Activated naive CD8-positive, alpha-beta T cell treated with anti-CD3 and anti-CD28 coated beads, Interleukin-2, amount 10 ng/mL, durations not matched to agents 7 days and 5 days (primary cell): ENCODE measurements at places on chromosomes 2 and 18.

DNA sequence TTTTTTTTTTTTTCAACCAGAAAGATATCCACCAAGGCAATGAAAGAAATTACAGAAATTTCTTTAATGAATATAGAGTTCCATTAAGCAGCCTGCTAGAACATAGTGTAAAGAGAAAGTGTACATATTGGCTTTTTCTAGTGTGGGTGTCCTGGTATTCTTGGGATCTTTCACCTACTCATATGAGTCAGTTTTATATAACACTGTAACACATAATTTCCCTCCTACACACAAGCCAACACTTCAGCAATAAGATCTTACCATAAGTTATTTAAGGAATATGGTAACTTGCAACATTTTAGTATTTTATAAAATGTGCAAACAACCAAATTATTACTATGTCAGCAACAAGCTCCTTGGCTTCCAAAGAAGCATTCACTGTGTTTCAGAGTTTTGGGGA, 59.9 kb downstream of the ZRANB3 start:
- H3K4me3 ChIP-seq: no peak overlapping the region
- H3K36me3 ChIP-seq: peaks cover 3% of the 10 kb centered on the region
- H3K4me1 ChIP-seq: no peaks in the 10 kb centered on the region
- DNase-seq: no peak
- H3K27ac ChIP-seq: no peak overlapping the region

- H3K4me3 ChIP-seq: no peak overlapping the region
- no peak for DNase-seq
- H3K36me3 ChIP-seq: no peaks in the 10 kb centered on the region
- H3K27me3 ChIP-seq: no peaks in the 10 kb centered on the region
Measured at GRCh38 chr2:15122915-15123314, 438.2 kb downstream of the NBAS start.

GRCh38 chr18:10121786-10122515, 208.1 kb downstream of the VAPA start:
- H3K27me3 ChIP-seq: peaks cover 9% of the 10 kb centered on the region
- H3K36me3 ChIP-seq: no peaks in the 10 kb centered on the region
- no peak overlapping the region for H3K4me3 ChIP-seq
- no peak for DNase-seq
- H3K27ac ChIP-seq: no peak overlapping the region
- no peaks in the 10 kb centered on the region for H3K4me1 ChIP-seq

- no peak overlapping the region for H3K27ac ChIP-seq
- H3K4me3 ChIP-seq: no peak overlapping the region
- no peaks in the 10 kb centered on the region for H3K27me3 ChIP-seq
- DNase-seq: no peak
- H3K4me1 ChIP-seq: peaks cover 3% of the 10 kb centered on the region
Measured at GRCh38 chr2:58072102-58072501, 25.5 kb downstream of the VRK2 start.

DNA sequence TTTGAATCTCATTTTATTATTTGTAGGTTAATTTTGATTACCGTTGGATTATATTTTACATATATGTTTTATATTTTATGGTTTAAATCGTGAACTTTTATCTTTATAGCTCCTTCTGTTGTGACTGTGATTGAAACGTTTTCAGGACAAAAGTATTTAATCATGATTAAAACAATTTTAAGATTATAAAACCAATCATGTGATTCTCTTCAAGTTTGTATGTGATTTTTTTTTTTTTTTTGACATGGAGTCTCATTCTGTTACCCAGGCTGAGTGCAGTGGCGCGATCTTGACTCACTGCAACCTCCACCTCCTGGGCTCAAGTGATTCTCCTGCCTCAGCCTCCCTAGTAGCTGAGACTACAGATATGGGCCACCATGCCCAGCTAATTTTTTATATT, 7.2 kb upstream of the RASGRP3 start:
- no peak overlapping the region for H3K27ac ChIP-seq
- H3K4me3 ChIP-seq: no peak overlapping the region
- DNase-seq: no peak
- no peaks in the 10 kb centered on the region for H3K36me3 ChIP-seq

GRCh38 chr18:67072791-67073190, 443.7 kb downstream of the DSEL start:
- H3K27ac ChIP-seq: no peak overlapping the region
- H3K4me1 ChIP-seq: no peaks in the 10 kb centered on the region
- H3K4me3 ChIP-seq: no peak overlapping the region
- H3K36me3 ChIP-seq: no peaks in the 10 kb centered on the region

GRCh38 chr18:80009661-80010550, 21.5 kb upstream of the TXNL4A start:
- H3K4me3 ChIP-seq: no peak overlapping the region
- H3K27ac ChIP-seq: no peak overlapping the region

DNA sequence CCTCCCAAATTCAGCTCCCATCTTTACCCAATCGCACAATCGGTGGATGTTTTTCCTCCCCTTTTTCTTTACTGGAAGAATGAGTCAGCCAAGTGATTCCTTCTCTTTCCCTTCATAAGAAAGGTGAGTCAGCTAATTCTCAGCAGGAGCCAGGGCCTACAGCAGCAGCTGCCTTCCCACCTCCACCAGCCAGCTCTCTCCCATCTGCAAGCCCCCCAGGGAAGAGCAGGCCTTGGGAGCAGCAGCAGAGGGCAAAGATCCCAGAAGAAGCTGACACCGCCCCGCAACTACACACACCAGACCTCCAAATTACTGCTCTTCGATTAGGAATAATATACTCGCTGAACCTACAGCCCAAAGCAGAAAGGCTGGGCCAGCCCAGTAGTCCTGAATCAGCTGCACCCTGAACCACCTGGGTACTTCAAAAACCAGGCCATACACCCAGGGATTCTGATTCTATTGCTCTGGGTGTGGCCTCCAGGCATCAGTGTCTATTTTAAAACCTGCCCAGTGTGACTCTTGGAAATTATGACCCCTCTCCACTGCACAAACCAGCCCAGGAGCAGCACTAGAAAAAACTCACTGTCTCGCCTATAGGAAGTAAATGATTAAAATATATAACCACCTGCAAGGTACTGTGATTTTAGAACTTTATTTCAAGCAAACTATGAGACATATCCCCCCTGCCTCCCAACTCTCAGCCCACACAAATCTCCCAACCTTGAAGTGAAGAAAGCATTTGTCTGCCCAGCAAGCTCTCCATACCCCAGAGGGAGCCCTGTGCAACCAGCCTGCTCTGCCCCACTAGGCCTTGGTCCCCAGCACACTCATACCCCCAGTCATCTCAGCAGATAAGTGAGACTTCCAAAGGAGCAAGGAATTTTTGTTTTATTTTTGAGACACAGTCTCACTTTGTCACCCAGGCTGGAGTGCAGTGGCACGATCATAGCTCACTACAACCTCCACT, 7.3 kb downstream of the SFXN5 start:
- no peak for DNase-seq
- no peaks in the 10 kb centered on the region for H3K27me3 ChIP-seq
- H3K27ac ChIP-seq: peak overlapping the region; percentile 3
- H3K36me3 ChIP-seq: peaks cover 16% of the 10 kb centered on the region

DNA sequence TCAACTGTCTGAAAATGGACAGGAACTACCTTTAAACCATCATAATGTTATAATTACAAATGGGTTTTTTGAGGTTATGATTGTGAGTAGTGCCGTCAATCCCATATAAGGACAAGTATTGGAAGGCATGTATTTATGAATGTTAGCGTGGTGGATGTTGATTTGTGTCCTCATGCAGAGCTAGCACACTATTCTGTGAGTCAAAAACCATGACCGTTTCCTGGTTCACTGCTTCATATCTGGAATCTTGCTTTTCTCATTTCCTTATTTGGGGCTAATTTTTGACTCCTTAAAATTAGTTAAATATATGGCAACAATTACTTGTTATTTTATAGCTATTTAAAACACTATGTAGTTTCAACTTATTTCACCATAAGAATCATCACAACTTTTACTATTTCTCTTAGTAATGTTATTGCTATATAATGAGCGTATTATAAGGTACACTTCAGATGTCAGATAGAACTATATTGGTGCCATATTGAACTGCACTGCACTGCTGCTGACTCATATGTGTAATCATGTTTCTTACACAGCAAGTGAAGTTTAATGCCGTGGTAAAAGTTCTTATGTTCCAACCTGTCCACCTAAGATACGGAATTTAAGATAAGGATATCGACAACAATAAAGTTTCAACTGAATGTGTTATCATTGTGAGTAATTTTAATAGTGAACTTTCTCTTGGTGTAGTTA, 192.8 kb downstream of the PTGR3 start:
- H3K36me3 ChIP-seq: no peaks in the 10 kb centered on the region
- H3K4me3 ChIP-seq: no peak overlapping the region
- no peak for DNase-seq
- H3K27ac ChIP-seq: no peak overlapping the region

DNA sequence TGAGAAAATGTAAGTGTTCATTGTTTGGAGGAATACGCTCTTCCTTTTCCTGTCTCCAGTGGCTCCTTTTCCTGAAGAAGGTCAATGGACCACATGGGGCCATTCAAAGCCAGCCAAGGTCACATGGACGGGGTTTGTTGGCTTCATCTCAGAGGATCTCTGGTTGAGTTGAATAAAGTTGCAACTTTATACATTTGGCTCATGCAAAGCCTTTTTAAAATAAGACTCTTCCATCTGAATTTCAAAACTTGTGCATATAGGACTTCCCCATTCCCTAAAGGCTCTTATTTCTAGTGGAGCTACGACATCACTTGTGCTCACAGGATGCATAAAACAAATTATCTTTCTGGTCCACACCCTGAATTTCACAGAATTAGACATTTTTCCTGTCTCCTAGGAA, 235.5 kb downstream of the CMPK2 start:
- DNase-seq: no peak
- H3K4me1 ChIP-seq: no peaks in the 10 kb centered on the region

GRCh38 chr18:44741085-44741484, 60.4 kb downstream of the SETBP1 start:
- H3K27ac ChIP-seq: no peak overlapping the region
- H3K36me3 ChIP-seq: peaks cover 3% of the 10 kb centered on the region
- peaks cover 55% of the 10 kb centered on the region for H3K27me3 ChIP-seq

- peak within 1 kb of the TSS; percentile 98 for H3K4me3 ChIP-seq
- peak within 1 kb of the TSS; percentile 97 for H3K27ac ChIP-seq
- H3K36me3 ChIP-seq: peaks cover 5% of the 10 kb centered on the region
- peaks cover 18% of the 10 kb centered on the region for H3K4me1 ChIP-seq
- peak; percentile 88 for DNase-seq
Measured at GRCh38 chr2:159904127-159904958, 106.3 kb upstream of the CD302 start.

- peak; percentile 60 for DNase-seq
- H3K4me1 ChIP-seq: peaks cover 48% of the 10 kb centered on the region
- peak overlapping the region; percentile 45 for H3K4me3 ChIP-seq
- H3K27ac ChIP-seq: peak overlapping the region; percentile 48
- no peaks in the 10 kb centered on the region for H3K36me3 ChIP-seq
Measured at GRCh38 chr2:227460070-227460485, 11.9 kb upstream of the AGFG1 start.

- no peaks in the 10 kb centered on the region for H3K27me3 ChIP-seq
- no peak overlapping the region for H3K27ac ChIP-seq
- H3K4me3 ChIP-seq: no peak overlapping the region
Measured at GRCh38 chr2:228793116-228793515, 478.0 kb downstream of the PID1 start.

GRCh38 chr2:96452053-96452452, 53.1 kb downstream of the NEURL3 start:
- no peak overlapping the region for H3K27ac ChIP-seq
- no peak for DNase-seq
- H3K4me3 ChIP-seq: no peak overlapping the region
- no peaks in the 10 kb centered on the region for H3K4me1 ChIP-seq
- H3K36me3 ChIP-seq: no peaks in the 10 kb centered on the region

DNA sequence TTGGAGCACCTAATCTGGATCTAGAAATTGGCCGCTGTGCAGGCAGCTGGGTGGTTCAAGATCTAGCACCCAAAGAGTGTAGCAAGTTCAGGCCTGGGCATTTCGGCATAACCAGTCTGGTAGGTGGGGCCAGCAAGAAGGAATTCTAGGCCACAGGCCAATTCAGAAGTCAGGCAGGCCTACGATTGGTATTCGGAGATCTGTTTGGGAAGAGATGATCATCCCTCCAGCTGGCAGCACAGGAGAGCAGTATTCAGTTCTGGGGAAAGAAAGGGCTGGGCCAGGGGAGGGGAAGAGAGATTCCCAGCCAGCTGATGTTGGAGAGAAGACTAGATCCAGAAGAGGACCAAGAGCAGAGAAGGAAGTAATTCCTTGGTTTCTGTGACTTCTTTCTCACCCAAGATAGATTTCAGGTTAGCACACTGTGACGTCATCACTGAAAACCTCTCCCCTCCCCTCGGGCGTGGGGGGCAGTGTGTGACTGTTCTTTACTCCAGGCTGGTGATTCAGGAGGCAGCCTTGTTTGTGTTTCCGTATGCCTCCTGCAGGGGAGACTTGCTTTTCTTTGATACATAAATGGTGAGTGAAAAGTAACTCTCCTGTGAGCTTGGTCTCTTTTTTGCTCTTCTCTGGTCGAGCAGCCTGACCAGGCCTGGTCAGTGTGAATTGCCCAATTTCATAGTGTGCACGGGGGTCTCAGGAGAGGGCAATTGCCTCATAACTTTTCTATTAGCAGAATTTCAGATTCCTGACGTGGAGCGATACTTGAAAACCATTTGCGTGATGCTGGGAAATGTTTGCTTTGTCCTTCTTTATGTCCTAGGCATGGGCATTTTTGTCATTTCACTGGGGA, 61.1 kb downstream of the MEIS1 start:
- H3K27ac ChIP-seq: no peak overlapping the region
- DNase-seq: no peak
- H3K27me3 ChIP-seq: no peaks in the 10 kb centered on the region
- H3K4me1 ChIP-seq: no peaks in the 10 kb centered on the region
- H3K36me3 ChIP-seq: no peaks in the 10 kb centered on the region

GRCh38 chr2:177972782-177973181, 99.8 kb downstream of the PDE11A start:
- no peaks in the 10 kb centered on the region for H3K27me3 ChIP-seq
- no peaks in the 10 kb centered on the region for H3K4me1 ChIP-seq

DNA sequence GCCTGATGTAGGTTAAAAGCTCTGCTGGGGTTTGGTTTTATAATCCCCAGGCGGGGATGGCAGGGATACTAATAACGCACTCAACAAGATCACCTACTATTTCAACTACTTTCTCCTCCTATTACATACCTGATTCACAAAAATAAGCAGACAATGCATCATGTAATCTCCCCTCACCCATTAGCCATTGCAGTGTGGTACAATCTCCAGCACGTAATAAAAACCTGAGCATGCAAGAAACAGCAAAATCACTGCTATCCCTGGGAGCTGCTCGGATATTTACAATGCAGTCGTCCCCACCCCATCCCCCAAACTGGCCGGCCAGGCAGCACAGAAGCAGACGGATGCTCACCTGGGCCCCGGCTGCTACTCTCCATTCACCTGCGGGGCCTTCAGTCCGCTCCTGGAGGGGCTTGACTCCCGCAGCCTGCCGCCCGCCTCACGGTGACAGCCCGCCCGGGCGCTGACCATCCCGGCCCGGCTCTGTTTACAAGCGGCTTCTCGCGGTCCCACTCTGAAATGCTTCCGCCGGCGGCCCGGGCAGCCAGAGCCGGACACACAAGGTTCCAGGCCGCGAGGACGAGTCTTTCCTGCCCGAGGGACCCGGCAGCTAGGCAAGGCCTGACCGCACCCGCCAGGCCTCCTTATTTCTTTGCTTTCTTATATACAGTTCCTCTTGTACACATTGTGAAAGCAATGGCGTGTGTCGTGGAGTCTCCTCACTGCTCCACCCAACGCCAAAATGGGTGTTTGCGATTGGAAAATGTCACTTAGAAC, at the start of gene PLEKHM3:
Gene PLEKHM3 (minus strand): TSS at position 491 of the 777 bp plus-strand sequence. CDS start 23,888 bp downstream, outside the sequence.
- peaks cover 2% of the 10 kb centered on the region for H3K27me3 ChIP-seq
- peak within 1 kb of the TSS; percentile 99 for H3K4me3 ChIP-seq
- DNase-seq: peak; percentile 84
- H3K36me3 ChIP-seq: peaks cover 1% of the 10 kb centered on the region
- H3K27ac ChIP-seq: peak within 1 kb of the TSS; percentile 93
